ENCODE measurements at places on chromosomes 4 and X. TPM values are rescaled to one million over a fixed set of nuclear protein-coding genes. Genes with fewer than 3 reads are reported as not detected.

- no peak for DNase-seq
These were observed 187.7 kb upstream of the MAGEB2 start for GRCh38 chrX:30027636-30028035.

The SPATA4 gene
- not detected for polyA plus RNA-seq

The SLC38A5 gene
- polyA plus RNA-seq: 34.0 TPM

The GC gene
- polyA plus RNA-seq: not detected

Data from CD4-positive, alpha-beta memory T cell (primary cell).